ENCODE measurements at places on chromosomes 5 and 9.

DNA sequence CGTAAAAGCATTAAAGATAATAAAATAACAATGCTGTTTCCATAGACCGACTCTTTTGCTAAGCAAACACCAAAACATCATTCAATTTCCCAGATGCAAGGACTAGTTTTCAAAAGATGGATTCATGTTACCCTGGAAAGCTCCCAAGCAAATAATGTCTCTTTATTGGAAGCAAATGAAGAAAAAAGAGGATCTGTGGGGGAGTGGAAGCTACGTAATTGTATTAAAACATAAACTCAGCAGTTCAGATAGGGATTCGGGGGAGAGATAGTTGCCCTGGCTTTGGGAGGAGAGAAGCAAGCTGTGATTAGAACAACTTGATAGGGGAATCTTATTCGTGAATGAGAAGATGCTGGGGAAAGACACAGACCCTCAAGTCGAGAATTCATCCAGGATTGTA lies 491.0 kb upstream of the CLINT1 start:
- no peak overlapping the region for H3K27ac ChIP-seq
- H3K27me3 ChIP-seq: no peaks in the 10 kb centered on the region
- no peaks in the 10 kb centered on the region for H3K36me3 ChIP-seq
- DNase-seq: no peak
- no peak overlapping the region for H3K4me3 ChIP-seq

GRCh38 chr5:65144136-65144871 lies 337.4 kb downstream of the ADAMTS6 start:
- H3K4me3 ChIP-seq: no peak overlapping the region
- H3K27me3 ChIP-seq: no peaks in the 10 kb centered on the region
- no peaks in the 10 kb centered on the region for H3K4me1 ChIP-seq
- DNase-seq: no peak
- H3K36me3 ChIP-seq: no peaks in the 10 kb centered on the region
- no peak overlapping the region for H3K27ac ChIP-seq

DNA sequence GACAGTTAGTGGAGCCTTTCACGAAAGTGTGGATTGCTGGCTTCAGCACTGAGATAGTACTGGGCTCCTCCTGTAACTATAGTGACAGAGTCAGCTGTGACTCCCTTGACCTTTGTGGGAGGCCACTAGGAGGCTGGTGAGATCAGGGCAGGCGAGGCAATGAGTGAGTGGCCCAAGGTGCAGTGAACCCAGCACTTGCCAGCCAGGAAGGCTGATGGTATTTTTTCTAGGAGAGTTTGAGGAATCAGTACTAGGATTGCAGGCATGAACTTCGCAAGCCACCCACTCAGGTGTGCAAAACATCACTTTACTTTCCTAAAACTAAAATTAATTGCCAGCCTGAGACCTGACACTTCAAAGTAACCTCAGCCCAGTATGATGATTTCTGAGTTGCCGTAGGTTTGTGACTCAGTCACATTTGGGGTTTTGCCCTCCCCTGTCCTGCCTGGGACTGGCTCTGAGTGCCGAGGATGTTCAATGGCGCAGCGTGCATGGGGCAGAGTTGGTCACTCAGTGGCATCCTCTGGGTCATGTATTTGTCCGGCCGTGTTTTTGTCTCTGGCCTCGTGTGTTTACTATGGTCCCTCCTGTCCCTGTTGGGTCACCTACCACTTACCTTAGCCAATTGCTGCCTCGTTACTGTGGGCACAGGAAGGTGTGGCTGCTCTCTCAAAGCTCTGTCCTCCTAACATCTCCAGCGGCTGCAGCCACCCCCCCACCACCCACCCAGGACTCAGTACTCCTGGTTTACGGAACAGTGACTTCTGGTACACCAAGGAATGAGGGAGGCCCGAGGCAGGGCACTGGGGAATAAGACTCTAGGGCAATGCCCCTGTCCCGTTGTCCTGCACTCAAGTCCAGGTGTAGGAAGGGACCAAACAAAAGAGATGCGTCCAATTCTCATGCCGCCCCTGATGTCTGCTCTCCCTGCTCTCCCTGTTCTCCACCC lies 67.2 kb downstream of the IL31RA start:
- DNase-seq: no peak
- no peak overlapping the region for H3K4me3 ChIP-seq
- no peaks in the 10 kb centered on the region for H3K36me3 ChIP-seq
- H3K4me1 ChIP-seq: peaks cover 12% of the 10 kb centered on the region
- H3K27ac ChIP-seq: no peak overlapping the region
- H3K27me3 ChIP-seq: no peaks in the 10 kb centered on the region

GRCh38 chr9:88920645-88921044 lies 70.6 kb upstream of the S1PR3 start:
- no peaks in the 10 kb centered on the region for H3K36me3 ChIP-seq
- no peaks in the 10 kb centered on the region for H3K27me3 ChIP-seq
- peaks cover 33% of the 10 kb centered on the region for H3K4me1 ChIP-seq
- no peak for DNase-seq
- H3K4me3 ChIP-seq: no peak overlapping the region

DNA sequence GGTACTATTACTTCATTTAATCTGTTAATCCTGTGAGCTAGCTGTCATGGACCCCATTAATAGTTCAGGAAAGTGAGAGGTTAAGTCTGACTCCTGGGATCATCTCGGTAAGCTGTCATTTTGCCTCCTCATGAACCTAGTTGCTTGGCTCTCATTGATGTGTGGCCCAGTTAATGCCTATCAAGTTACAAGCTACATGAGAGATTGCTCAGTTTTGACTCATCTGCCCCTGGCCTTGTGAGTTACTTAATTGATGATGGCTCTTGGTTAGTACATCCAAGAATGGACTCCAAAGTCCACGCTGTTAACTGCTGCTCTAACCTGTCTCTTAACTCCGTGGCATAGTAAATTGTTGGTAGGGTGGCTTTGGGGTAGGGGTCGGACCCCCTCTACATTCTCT lies 23.9 kb downstream of the LARP1 start:
- no peaks in the 10 kb centered on the region for H3K27me3 ChIP-seq
- no peak for DNase-seq
- H3K36me3 ChIP-seq: peaks cover 3% of the 10 kb centered on the region
- peaks cover 62% of the 10 kb centered on the region for H3K4me1 ChIP-seq

- no peak for DNase-seq
- no peaks in the 10 kb centered on the region for H3K4me1 ChIP-seq
- no peak overlapping the region for H3K4me3 ChIP-seq
These were observed 126.1 kb downstream of the NPR3 start for GRCh38 chr5:32837211-32837610.

GRCh38 chr9:38443181-38443580 lies 18.9 kb upstream of the IGFBPL1 start:
- H3K4me3 ChIP-seq: no peak overlapping the region
- no peak for DNase-seq
- no peaks in the 10 kb centered on the region for H3K36me3 ChIP-seq
- H3K27ac ChIP-seq: no peak overlapping the region
